GM18507 (cell line): ENCODE measurements at places on chromosomes 6 and 20.
A peak's percentile ranks its signal among the peaks of the same experiment; 100 is the strongest.

- DNase-seq = no peak
Measured at GRCh38 chr6:8865451-8865850, 430.1 kb upstream of the SLC35B3 start.

GRCh38 chr20:17925141-17925939, 43.3 kb downstream of the SNX5 start:
- DNase-seq = no peak

GRCh38 chr6:149028767-149029405, 282.1 kb downstream of the UST start:
- DNase-seq = peak; percentile 52

GRCh38 chr20:1818247-1818840, 76.9 kb upstream of the SIRPA start:
- no peak for DNase-seq

GRCh38 chr6:159555082-159555875, 137.8 kb downstream of the SOD2 start:
- no peak for DNase-seq

GRCh38 chr6:154399097-154399496, 42.5 kb upstream of the IPCEF1 start:
- DNase-seq = no peak

GRCh38 chr20:60137657-60138245, 179.5 kb downstream of the CDH26 start:
- no peak for DNase-seq

DNA sequence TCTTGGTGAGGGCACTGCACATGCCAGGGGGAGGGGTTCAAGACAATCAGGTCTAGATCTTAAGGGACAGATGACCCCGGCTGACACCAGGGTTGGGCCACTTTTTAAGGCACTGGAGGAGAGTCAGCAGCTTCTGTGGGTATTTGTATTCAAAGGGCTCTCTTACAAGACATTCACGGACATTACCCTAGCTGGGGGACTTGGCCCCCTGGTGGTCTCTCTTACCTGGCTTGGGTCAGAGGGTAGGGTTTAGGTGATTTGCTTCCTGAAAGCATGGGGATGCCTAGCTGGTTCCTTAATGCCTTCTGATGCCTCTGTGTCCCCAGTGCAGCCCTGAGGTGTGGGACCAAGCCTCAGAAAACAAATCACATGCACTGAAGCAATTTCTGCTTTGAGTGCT, 354.7 kb downstream of the CDC5L start:
- DNase-seq = no peak

DNA sequence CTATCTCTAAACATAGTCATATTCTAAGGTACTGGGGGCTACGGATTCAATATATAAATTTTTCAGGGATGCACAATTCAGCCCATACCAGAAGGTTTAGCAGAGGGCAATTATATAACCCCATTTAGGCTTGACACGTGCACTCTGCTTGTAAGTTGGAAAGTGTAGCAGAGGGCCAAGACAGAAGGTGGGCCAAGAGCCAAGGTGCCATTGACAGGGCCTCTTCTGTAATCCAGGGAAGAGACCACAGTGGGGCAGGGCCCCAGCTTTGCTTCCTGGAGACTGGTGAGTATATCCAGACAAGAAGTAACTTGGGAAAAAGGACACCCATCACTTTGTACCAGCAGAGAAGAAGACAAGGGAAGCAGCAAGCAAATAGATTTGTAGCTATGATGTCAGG, 672.4 kb upstream of the MARCKS start:
- DNase-seq = no peak

- DNase-seq = no peak
Measured at GRCh38 chr6:170151804-170152123, 139.1 kb downstream of the DLL1 start.

DNA sequence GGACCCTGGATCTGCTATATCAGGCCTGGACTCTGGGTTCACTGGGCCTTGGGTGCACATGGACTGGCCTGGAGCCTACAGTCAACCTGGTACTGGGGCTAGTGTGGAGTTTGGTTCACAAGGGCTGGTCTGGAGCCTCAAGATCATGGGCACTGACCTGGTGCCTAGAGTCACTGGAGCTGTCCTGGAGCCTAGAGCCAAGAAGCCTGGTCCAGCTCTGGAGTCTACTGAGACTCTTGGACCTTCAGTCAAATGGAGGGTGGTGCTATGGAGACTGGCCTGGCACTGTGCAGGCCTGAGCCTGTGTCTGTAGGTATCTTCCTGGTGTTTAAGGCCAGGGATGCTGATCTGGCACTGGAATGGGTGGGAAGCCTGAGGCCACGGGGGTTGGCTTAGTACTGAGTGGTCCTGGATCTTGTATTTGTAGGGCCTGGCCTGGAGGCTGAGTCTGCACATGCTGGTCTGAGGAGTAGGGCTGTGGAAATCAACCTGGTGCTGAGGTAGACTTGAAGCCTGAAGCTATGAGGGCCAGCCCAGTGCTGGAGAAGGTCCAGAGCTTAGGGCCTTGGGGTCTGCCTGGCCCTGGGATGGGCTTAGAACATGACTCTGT, 16.5 kb upstream of the WFDC9 start:
- no peak for DNase-seq

- peak; percentile 23 for DNase-seq
Measured at GRCh38 chr6:36514554-36515456, 32.5 kb downstream of the STK38 start.

- no peak for DNase-seq
Measured at GRCh38 chr20:16553684-16554083, 19.6 kb downstream of the KIF16B start.

GRCh38 chr20:55004044-55004443, 528.7 kb downstream of the DOK5 start:
- no peak for DNase-seq

DNA sequence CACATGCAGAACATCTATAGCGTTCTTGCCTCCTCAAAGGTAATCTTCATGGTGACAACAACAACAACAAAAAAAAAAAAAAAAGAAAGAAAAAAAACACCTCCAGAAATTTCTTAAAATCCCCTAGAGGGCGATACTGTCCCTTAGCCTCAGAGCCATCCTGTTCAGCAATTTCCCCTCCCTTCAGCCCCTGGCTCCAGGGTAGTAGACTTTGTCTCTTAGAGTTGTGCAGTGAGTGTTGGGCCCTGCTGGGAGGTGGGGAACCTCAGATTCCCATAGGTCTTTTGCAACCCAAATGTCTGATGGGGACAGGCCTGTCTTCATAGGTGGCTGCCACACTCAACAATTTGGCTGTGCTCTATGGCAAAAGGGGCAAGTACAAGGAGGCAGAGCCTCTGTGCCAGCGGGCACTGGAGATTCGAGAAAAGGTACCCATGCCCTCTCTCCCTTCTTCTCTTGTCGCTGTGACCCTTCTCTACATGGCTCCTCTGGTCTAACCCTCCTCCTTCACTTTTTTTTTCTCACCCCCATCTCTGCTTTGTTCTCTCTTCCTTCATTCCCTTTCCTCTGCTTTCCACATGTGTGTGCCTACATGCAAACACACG, 6.0 kb upstream of the PTK7 start:
- DNase-seq = peak; percentile 32

DNA sequence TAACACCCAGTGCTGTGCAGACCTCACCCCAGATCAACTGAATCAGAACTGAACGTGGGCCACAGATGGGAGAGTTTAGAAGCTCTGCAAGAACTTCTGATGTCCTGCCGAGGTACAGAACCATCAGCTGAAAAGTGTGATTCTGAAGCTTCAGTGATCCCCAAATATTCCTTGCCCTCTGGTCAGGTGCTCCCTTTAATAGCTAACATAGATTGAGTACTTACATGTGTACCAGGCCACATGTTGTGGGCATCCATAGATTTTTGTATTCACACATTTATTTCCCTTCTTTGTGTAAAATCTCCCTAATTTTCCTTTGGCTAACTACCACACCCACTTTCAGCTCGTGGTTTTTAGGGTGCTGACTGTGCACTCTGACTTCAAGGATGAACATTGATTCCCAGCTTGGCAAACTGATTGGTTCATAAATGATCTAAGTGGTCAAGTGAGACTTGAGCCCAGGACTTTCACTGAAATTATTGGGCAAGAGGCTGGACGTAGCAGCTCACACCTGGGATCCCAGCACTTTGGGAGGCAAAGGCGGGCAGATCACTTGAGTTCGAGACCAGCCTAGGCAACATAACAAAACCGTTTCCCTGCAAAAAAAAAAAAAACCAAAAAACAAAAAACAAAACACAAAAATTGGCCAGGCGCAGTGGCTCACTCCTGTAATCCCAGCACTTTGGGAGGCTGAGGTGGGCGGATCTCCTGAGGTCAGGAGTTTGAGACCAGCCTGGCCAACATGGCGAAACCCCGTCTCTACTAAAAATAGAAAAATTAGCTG, 162.2 kb downstream of the BCAS1 start:
- no peak for DNase-seq

GRCh38 chr6:66578362-66578761, 871.3 kb upstream of the EYS start:
- DNase-seq = no peak

DNA sequence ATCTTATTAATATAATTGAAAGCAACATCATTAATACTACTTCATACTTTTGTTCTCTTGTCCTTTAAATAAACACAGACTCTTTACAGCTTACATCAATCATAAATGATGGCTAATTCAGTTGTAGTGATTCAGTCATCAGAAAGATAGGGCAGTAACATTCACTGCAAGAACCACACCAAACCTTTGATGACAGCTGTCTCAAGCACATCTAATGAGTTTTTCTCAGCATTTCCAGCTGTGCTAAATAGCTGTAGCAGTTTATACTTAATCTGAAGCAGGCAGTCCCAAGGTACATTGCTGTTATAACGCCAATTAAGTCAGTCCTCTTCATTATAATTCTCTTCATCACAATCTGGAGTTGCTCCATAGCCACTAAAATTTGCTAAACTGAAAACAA, 45.7 kb downstream of the PREP start:
- DNase-seq = no peak

- DNase-seq = no peak
Measured at GRCh38 chr20:6492271-6493055, 275.0 kb upstream of the BMP2 start.

DNA sequence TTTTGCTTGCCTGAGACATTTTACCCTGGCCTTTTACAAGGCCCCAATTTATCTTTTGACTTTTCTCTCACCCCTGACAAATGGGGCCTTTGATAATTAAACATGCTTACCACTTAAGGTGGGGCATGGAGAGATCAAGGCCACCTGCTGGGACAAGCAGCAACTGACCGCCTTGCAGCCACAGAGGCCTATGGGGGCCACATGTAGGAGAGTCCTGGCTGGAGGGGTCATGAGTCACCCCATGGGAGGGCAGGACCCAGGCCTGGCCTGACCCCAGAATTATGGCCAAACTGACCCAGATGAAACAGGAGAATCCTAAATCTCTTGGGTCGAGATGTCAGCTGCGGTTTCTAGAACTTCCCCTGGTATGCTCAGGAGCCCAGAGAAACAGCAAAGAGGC, 8.5 kb upstream of the OCSTAMP start:
- no peak for DNase-seq

GRCh38 chr6:29845405-29846006, 17.9 kb downstream of the HLA-G start:
- no peak for DNase-seq

GRCh38 chr6:118606268-118606667, 45.1 kb downstream of the CEP85L start:
- no peak for DNase-seq

- DNase-seq = no peak
Measured at GRCh38 chr6:53931086-53931485, 136.3 kb downstream of the LRRC1 start.

GRCh38 chr20:13017883-13018535, 9.2 kb downstream of the SPTLC3 start:
- DNase-seq = no peak

DNA sequence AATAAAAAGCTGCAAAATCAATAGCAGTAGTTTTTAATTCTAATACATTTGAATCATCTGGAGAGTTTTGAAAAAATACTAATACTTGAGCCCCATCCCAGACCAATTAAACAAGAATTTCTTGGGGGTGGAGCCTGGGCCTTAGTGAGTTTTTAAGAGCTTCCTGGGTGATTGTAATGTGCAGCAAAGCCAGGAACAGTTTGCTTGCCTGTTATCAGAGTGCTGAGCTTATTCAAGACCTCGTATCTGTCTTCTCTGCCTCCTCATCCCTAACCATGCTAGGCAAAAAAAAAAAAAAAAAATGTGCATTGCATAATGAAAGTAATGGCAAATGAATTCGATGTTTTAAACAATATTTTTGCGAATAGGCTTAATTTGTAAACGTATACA, 36.4 kb upstream of the MYB start:
- DNase-seq = no peak

GRCh38 chr6:138844192-138844591, 48.3 kb downstream of the ECT2L start:
- no peak for DNase-seq

GRCh38 chr6:170288852-170289179, 2.1 kb downstream of the DLL1 start:
- no peak for DNase-seq

DNA sequence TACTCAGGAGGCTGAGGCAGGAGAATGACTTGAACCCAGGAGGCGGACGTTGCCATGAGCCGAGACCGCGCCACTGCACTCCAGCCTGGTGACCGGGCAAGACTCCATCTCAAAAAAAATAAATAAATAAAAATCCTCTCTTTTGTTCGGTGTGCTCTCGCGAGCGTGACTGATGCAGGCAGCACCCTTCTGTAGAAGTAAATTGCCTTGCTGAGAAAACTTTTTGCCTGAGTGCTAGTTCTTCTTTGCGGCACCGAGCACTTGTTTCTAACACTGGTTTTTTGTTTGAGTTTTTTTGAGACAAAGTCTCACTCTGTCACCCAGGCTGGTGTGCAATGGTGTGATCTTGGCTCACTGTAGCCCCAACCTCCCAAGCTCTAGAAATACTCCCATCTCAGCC, 30.5 kb downstream of the PLN start:
- DNase-seq = no peak

GRCh38 chr6:195861-196360, 96.4 kb upstream of the DUSP22 start:
- no peak for DNase-seq

DNA sequence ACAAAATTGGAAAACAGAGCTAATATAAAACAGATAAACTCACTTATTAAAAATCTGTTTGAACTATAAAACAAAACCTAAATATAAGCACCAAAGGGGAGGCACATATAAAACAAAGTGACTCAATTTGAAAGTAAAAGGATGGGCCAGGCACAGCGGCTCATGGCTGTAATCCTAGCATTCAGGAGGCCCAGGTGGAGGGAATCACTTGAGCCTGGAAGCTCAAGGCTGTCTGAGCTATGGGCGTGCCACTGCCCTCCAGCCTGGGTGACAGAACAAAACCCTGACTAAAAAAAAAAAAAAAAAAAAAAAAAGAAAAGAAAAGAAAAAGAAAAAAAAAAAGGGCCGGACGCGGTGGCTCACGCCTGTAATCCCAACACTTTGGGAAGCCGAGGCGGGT, 31.1 kb upstream of the SMAP1 start:
- DNase-seq = no peak

GRCh38 chr20:18986895-18987580, 173.5 kb downstream of the SCP2D1 start:
- no peak for DNase-seq
